ENCODE measurements at places on chromosomes 2 and 18.

DNA sequence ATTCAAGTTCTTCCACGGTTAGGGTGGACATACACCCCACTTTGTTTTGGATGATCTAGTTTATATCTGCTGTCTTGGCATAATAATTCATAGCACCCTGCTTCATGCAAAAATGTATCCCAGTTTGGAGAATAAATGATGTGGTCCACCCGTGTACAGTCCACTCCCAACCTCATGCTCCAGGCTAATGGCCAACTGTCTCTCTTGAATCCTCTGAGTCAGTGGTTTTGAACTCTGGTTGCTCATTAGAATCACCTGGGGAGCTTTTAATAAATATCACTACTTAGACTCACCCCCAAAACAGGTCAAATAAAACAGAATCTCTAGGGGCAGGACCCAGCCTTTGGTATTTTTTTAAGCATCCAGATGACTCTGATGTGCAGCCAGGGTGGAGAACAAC is 78.5 kb downstream of the SDC1 start:
- DNase-seq: no peak

DNA sequence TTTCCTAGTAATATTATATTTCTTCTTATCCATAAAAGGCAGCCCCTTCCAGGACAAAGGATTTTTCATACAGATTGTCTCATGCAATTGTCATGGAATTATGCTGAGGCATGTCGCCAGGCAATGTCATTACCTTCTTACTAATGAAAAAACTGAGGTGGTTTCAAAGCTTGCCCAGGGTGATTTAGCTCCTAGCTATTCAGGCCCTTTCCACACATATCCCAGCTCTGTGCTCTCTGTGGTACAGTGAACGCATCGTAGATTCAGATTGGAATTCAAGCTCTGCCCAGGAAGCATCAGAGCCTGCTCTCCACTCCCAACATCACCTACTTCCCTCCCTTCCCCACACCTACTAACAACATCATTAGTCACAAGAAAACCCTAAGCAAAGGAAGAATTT is 60.1 kb downstream of the ATP8B1 start:
- no peak for DNase-seq

- DNase-seq: no peak
Observed at GRCh38 chr18:8996771-8997432, 105.6 kb upstream of the NDUFV2 start.

DNA sequence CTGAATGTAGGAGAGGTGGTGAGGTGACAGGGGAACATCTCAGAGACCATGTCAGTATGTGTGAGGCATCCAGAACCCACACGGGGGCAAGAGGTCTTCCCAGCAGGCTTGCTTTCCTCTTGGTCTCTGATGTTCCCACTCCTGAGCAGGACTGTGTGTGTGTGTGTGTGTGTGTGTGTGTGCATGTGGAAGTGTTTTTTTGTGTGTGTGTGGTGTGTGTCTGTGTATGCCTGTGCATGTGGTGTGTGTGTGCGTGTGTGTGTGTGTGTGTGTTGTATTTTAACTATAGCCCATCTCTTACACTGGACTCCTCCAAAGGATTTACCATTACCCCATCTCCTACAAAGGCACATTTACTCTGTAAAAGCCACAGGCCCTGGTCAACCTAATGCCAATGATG is 40.4 kb downstream of the SLC4A5 start:
- DNase-seq: no peak

DNA sequence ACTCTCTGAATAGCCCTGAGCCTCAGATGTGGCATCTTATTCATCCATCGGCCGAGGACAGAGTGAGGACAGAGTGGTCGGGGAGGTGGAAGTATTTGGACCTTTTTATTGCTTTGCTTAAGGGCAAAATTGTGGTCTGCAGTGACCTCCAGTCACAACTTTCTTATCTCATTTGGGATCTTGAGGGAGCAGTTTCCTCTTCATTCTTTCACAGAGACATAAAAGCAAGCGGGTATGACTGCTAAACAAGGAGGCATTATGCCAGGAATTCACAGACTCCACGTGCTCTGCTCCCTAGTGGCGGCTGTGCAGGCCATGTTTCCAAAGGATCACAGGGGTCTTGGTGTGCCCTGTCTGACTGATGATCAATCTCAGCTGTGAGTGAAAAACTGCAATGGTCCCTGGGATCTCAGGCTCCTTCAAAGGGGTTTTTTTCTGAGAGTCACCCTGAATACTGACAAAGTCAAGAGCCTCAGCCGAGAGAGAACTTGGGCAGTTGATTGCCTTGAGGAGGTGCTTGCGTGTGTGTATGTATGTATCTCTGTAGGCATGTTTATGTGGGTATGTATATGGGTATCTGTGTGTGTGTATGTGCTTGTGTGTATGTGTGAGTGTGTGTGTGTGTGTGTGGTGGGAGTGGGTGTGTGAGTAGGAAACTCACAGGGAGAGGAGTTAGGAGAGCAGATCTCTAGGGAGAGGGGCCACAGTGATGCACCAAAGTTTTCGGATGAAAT is 47.7 kb downstream of the RAPGEF4 start:
- DNase-seq: no peak

DNA sequence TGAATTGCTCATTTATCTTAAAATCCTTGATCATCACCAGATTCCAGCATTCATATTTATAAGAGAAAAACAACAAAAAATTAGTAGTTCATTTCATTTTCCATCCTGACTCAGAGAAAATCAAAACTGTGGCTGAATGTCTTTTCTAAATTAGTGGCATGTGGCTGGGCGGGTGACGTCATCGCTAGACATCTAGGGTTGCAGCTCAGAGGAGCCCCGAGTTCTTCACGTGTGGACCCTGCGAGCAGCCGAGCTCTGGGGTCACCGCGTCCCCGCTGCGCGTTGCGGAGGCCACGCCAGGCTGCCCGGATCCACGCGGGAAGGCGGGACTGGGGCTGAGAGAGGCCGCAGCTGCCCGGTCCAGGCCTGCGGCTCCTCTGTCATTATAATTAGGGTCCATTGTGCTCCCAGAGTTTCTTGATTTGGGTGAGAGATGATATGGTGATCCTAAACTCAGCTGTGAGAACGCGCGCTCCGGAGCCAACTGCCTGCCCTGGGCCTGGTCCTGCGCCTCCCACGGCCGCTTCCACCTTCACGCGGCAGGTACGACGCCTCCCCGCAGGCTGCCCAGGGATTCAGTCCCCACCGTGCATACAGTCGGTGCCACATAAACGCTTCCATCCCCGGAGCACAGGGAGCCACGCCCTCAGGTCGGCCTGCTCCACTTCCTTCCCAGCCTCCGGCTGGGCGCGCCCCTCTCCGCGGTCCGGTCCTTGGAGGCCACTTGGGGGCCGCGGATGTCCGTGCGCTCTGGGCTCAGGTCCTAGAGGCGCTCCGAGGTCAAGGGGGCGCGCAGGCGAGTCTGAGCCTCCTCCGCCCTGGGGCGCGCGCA is 56.5 kb downstream of the TMEM18 start:
- DNase-seq: no peak

- no peak for DNase-seq
Observed at GRCh38 chr2:38887347-38887746, 2.3 kb upstream of the ARHGEF33 start.

GRCh38 chr2:191128172-191128910 is 22.5 kb downstream of the STAT4 start:
- DNase-seq: peak; percentile 46

GRCh38 chr2:237057893-237058300 is 27.8 kb upstream of the COPS8 start:
- peak; percentile 61 for DNase-seq

GRCh38 chr18:34809451-34810072 is 99.5 kb downstream of the DTNA start:
- no peak for DNase-seq

DNA sequence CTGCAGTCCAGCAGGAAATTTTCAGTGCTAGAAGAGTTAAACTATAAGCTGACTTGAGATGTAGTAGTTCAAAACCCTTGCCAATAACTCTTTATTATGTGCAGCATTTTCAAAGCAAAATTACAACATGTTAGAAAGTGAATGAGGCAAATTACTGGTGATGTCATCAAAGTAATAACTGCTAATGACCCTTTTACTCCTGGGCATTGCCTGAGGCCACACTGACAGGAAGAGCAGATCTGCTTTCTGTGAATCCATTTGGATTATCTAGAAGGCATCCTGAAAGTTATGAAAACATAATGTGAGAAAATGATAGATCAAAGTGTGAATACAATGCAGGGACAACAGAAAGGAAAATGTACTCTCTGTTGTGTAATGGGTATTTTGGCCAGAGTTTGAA is 139.6 kb upstream of the TRIB2 start:
- DNase-seq: no peak

GRCh38 chr2:9595746-9596145 is 35.1 kb downstream of the YWHAQ start:
- no peak for DNase-seq

DNA sequence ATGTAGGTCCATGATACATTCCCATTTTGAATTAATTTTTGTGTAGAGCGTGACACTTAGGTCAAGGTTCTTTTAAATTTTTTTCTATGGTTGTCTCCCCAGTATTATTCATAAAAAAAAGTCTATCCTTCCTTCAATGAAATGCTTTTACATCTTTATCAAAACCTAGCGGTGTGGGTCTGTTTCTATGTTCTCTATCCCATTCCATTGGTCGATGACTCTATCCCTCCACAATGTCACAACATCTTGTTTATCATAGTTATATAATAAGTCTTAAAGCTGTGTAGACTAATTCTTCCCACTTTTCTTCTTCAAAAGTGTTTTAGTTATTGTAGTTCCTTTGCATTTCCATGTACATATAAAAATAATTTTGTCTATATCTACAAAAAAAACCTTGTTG is 47.2 kb upstream of the GPR17 start:
- DNase-seq: no peak

DNA sequence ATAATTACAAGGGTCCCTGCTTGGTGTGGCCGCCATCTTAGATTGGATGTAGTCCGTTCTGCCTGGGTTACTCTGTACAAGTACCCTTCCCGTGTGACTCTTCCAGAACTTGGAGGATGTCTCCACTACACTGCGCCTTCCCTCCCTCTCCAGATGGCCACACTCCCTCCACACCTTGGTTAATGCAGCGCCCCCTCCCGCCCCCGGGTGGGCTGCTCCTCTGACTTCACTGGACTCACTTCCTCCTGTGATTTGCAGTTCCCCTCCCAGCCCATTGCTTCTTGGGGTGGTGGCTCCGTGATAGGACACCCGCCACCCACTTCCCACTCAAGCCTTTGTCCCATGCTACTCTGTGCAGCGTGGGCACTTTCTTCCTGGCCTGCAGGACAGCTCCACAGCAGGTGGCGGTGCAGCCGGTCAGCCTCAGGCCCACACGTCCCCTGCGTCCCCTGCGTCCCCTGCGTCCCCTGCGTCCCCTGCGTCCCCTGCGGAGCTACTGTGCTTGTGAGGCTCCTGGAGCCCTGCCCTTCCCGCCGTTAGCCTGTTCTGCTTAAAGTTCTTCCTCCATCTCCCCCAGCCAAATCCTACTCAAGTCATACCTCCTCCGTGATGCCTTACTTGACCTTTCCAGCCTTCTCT is 130.5 kb upstream of the SIX3 start:
- DNase-seq: no peak

DNA sequence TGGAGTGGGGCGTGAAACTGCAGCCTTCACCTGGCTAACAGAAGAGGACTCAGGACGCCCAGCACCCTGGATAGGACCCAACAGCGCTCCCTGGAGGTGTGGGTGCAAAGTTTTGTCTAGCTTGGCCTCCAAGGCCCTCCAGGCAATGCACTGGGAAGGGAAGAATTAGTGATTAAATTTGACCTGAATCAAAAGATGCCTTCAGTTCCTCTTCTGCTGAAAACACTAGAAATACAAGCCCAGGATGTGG is 779 bp upstream of the TRIB2 start:
- no peak for DNase-seq

DNA sequence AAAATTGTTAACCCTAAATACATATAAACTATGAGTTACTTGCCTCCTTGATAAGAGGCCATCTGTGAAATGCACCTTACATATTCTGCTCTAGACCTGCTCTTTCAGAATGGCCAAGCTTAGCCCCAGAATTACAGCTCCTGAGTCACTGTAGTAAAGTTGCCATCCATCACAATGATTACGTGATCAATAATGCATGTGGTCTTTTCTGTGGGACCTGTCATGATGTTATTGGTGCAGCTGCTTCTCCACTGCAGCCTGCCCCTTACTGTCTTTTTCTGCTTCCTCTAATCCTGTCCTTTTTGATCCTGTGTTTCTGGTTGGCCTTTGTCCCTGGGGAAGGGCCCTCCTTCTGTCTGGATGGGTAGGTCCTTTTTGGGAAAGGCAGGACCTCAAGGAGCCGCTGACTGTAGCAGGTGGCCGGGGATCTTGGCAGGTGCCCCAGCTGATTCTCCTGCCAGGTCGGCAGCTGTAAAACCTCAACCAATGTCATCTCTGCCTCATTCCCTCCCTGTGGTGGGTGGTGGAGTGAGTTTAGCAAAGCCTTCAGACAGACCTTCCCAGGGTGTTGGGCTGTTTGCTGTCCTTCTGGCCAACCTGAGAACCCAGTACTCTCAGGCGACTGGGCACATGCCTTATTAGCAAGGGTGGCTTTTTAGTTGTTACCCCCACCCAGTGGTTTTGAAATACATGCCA is 126.2 kb upstream of the EML6 start:
- DNase-seq: no peak

DNA sequence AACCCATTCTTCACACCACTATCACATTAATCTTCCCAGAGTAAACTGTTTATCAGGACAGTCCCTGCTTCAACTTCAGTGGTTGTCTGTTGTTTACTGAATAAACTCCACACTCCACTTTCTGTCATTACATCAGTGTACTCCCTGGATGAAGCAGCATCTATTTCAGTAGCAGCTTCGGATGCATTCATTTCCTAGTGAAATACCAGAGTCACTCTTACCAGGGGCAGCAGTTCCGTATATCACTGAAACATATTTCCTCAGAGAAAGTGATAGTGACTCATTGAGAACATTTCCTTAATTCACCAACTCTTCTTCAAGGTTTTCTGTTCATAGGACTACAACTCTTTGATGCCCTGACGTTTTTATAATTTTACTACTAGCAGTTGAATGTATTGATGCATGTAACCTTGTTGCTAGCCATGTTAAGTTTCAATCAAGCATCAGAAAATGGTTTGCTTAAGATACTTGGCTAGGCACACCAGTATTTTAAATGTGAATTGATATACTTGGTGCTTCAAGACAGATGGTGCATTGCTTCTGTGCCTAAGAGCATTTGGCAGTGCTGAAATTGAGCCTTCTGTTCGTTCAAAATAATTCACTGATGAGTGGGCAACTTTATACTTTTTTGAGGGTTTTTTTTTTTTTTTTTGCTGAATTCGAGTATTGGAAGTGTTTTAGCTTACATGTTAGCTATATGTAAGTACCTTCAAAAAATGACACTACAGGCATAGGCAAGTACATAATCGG is 92.3 kb downstream of the UBE2E3 start:
- no peak for DNase-seq

Measured in GM06990 (cell line).